HepG2 (cell line): ENCODE measurements at places on chromosomes 13 and 19. TPM values are rescaled to one million over a fixed set of nuclear protein-coding genes. Genes with fewer than 3 reads are reported as not detected.

CCDC159 gene
- total RNA-seq = 1.2 and 1.7 TPM in 2 replicates

- DNase-seq = no peak
Measured at GRCh38 chr19:42276821-42277220, 7.8 kb downstream of the CIC start.

GRCh38 chr13:55963934-55964333 lies 1176.8 kb upstream of the PRR20A start:
- DNase-seq = no peak

DNA sequence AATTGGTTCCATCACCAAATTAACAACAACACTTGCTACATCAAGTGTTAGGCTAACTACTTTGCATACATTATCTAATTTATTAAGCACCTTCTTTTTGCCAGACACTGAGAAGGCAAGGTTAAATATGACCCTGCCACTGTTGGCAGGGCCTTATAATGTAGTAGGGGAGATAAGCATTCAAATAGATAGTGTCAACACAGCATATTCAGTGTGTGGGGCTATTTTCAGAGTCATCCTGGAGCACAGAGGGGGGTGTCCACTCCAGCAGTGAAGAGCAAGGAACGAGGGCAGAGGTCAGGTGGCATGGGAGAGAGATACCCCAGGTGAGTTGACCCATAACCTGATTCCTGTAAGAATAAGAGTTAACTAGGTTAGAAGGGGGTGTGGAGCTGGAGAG lies 121.6 kb downstream of the COG6 start:
- DNase-seq = no peak

DNA sequence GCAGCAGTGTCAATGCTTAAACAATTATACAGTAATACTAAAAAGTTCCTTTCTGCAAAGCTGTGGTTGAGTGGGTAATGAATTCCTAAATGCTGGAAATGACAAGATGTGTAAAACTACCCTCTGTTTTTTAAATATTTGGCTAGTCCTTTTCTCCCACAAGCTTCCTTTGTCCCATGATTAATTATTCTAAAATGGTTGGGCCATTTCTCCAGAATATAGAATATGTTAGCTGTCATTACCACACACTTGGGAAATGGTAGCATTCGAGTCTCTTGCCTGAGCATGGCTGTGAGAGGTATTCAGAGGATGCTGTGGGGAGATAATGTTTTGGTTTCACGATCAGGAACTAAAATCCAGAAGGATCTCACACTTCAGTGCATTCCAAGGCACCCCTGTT lies 1185.8 kb downstream of the UQCRFS1 start:
- no peak for DNase-seq

DNA sequence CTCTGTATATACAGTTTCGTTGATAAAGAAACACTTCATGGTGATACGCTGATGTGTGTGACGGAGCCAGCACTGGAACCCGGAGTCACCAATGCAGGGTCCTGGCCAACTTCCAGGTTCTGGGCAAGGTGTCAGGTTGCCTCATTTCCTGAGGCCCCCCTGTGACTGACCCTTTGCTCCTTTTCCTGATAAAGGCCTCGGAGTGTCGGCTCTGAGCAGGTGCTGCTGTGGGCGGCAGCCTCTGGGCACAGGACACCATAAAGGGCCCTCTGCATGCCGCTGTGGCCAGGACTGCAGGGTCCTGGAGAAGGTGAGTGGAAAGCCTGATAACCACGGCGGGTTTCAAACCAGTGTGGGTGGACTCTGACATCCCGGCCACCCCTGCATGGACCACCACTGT lies 17.3 kb upstream of the MYDGF start:
- DNase-seq = no peak

- peak; percentile 83 for DNase-seq
Measured at GRCh38 chr13:26186118-26186870, 35.8 kb downstream of the RNF6 start.

DNA sequence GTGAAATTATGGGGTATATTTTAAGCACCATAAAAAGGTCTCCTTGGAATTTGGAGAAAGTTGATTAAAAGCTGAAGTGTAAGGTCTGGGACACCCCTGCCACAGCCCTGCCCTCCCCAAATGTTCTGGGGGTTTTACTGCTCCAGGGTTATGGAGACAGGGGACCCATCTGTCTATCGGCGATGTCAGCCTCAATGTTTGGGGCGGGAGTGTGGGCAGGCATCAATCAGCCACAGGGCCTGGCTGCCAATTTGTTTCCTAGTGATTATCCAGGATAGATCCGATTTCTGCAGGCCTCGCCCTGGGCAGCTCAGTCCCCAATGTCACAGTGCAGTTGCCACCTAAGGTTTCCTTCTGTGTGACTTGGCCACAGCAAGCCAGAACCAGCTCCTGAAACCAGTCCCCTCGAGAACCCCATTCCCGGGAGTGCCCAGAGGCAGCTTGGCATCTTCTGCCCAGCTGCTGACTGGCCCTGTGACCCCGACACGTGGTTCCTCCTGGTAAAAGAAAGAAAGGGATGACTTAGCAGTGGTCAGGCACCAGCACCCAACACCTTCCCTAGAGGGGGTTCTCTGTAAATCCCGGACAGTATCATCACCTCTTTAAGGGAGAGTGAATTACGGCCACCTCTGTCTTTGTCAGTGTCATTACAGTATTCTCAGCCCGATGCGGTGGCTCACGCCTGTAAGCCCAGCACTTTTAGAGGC lies 41.6 kb downstream of the MYO9B start:
- no peak for DNase-seq
